ENCODE measurements at places on chromosomes 1 and 21.

GRCh38 chr21:35563885-35564451, 496.4 kb downstream of the SETD4 start:
- DNase-seq = no peak

- DNase-seq = no peak
Observed at GRCh38 chr1:88773540-88774150, 89.6 kb downstream of the PKN2 start.

DNA sequence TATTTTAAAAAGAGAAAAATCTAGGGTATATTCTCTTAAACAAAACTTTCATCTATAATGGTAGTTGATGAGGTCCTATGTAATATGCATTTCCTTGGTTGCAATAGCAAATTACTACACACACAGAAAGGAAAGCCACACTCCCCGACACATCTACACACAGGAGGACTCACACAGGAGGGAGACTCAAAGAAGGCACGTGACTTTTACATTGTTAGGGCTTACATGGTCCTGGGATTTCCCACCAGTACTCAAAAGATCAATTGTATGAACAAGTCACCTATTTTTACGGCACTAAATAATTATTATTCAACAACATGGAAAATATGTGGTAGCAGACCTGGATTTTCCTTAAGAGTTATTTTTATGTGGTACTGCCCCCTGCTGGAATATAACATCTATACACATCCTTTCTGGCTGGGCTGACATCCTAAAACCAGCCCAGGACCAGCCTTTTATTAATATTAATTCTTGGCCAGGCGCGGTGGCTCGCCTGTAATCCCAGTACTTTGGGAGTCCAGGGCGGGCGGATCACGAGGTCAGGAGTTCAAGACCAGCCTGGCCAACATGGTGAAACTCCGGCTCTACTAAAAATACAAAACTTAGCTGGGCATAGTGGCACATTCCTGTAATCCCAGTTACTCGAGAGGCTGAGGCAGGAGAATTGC, 33.9 kb upstream of the LGALS8 start:
- peak; percentile 79 for DNase-seq

- DNase-seq = no peak
Observed at GRCh38 chr1:39275836-39276507, 71.5 kb downstream of the MACF1 start.

GRCh38 chr1:63038586-63038985, 254.7 kb downstream of the ATG4C start:
- DNase-seq = no peak

DNA sequence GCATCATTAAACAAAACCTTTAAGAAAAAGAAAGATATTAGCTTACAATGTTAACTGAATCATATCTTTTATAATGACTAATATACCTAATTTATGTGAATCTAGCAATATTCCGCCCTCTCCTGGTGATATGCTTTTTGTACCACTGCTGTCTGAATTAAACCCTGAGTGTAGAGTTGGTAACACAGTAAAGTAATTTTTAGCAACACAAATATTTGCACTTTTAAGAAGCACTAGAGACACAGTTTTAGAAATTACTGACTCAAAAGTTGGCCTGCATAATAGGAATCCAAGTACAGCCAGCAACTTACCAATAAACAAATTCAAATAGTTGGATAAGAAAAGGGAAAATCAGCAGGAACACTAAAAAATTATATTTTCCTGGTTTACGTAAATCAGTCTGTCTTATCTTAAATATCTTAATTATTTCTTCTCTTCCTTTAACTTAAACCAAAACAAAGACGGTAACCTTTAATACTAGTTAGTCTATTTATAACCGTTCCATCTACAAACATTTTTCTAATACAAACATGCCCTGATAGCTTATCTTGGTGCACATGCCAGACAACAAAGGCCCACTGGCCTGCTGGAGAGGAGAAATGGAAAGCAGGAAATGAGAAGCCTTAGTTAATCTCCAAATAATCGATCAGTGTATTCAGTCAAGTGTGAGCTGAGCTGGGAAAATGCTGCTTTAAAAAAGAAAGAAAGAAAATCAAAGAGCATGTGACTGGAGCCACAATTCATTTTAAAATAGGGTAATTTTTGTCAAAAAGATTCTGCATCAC, 246.0 kb downstream of the RERE start:
- DNase-seq = no peak

DNA sequence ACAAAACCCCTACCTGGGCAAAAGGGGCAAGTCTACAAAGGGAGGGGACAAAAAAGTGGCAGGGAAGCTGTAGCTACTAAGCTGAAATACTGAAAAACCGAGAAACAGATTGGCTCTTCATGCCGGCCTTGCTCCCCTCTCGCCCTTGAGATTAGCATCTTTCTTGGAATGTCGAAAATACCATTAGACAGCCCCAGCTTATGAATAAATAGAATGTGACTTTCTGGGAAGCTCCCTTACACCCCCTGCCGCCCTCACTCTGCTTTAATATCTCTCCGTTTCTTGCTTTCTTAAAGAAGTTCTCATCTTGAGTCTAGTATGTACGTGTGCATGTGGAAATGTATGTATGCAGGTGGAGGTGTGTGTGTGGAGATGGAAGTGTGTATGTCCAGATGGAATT, 14.1 kb downstream of the TRAF3IP3 start:
- no peak for DNase-seq

- no peak for DNase-seq
Observed at GRCh38 chr1:1359308-1359663, 931 bp upstream of the MXRA8 start.

- DNase-seq = no peak
Observed at GRCh38 chr1:99017655-99018054, 13.0 kb upstream of the PLPPR5 start.

- no peak for DNase-seq
Observed at GRCh38 chr1:192901500-192901899, 92.7 kb downstream of the RGS2 start.

- DNase-seq = no peak
Observed at GRCh38 chr21:21436012-21436534, 437.9 kb downstream of the NCAM2 start.

DNA sequence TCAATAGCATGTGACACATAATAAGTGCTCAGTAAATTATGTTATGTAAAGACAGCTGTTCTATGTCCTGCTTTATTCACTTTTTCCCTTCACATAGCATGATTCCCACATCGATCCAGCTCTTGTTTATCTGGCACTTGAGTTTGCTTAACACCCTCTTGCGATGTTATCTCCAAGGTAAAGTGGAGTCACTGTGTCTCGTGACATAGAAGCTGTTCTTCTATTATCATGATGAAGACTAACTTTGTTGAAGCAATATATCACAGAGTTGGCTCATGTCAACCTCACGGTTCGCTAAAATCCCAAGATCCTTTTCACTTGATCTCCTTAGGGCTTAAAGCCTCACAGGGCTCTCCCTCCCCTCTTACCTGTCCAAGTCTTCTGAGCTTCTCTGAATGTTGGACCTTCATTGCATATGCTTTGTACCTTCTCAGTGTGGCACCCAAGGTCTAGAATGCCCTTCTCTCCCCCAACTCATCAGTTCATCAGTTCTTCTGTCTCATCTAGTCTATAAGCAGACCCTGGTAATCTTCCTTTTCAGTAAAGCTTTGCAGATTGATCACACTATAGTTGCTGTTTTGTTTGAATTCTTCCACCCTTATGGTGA, 38.0 kb downstream of the PLXNA2 start:
- no peak for DNase-seq

GRCh38 chr1:99589186-99589636, 56.7 kb upstream of the PALMD start:
- peak; percentile 71 for DNase-seq

DNA sequence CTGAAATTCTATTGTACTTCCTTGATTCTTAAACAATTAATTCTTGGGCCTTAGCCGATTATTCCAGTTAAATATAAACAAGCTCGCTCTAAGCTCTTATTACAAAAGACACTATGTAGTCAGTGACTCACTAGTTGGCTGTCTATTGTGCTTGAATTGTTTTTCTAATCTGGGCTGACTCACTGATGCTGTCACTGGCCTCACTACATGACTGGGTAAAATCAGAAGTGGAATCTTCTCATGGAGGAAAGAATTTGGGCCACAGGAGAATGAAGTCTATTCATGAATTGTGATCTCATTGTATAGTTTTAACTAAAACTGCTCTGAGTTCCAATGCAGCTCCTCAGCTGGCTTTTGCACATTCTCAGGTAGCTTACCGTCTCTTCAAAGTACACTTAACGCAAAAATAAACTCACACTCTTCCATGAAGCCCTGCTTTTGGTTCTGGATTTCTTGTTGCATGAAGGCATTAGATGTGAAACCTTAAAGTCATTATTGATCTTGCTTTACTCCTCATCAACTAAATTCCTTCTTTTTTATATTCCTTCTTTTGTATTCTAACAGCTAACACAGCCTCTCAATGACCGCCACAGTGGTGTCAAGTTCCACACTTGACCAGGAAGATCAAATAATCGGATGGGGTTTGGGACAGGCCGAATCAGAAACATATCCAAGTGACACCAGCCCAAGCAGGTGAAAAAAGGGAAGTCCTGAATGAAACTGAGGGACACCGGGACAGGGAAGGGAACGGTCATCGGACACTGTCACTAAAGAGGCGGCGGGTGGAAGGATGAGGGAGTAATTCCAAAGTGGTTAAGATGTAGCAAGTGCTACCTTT, 80.9 kb upstream of the LBR start:
- no peak for DNase-seq

- no peak for DNase-seq
Observed at GRCh38 chr1:35574655-35575415, 1.7 kb downstream of the TFAP2E start.

DNA sequence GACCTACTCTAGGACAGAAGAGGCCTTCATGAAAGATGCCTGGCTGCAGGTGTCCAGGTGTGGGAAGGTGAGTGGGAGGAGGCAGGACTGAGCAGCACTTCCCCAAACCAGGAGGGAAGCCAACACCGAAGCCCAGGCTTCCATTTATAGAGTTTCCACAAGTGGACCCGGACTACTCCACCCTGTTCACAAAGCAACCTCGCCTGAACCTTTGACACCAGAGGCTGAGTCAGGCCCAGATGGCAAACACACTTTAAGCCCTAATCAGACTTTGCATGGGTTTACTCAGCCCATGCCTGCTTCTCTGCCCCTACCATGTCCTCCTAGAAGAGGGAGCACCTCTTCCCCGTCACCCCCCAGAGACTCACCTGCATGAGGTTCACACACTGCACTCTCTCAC, 14.0 kb downstream of the PRR9 start:
- no peak for DNase-seq

DNA sequence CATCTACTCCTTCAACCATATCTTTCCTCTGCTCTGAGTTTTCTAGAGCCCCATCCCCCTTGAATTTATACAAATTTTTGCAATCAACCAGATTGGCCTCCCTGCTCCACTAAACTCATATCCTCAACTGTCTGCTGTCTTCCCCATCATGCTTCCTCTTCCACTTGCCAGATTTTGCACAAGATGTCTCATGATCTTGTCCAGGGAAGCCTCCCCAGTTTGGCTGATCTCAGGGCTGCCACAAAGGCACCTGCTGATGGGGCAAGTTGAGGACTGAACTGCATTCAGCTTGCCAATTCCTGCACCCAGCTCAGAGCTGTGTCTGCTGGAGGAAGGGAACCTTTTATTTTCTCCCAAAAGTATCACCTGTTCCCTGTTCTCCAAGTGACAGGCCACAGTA, 3.9 kb upstream of the KCNJ9 start:
- no peak for DNase-seq

DNA sequence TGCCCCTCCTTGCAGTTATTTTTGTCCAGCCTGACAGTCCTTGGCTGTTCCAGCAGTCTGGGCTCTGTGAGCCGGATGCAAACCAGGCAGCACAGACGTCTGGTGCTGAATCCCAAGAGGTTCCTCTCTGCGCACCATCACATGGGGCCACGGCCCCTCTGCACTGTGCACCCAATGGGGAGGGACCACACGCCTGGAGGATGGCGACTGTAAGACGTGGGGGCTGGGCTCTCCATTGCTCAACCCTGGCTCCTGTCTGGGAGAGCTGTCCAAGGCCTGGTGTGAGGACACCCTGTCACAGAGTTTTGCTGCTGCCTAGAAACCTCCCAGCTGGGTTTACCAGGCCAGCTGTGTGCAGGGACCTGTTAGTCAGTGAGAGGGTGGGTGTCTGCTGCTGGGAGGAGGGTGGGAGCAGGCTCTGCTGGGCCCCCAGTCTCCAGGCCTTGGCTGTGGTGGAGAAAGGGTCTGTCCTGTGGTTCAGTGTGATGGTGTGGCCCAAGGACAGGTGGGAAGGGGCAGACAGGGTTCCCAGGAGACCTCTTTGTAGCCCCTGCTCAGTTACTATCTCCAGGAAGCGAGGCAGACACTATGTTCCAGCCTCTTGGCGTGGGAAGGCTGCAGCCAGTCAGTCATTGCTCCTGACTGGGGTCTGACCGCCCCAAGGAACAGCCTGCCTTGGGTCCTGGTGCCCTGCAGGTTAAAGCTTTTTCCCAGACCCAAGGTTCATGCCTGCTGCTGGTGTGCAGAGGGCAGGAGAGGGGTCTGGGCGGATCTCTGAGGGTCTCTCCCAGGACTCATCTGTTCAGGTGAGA, 13.8 kb downstream of the HEYL start:
- DNase-seq = no peak

DNA sequence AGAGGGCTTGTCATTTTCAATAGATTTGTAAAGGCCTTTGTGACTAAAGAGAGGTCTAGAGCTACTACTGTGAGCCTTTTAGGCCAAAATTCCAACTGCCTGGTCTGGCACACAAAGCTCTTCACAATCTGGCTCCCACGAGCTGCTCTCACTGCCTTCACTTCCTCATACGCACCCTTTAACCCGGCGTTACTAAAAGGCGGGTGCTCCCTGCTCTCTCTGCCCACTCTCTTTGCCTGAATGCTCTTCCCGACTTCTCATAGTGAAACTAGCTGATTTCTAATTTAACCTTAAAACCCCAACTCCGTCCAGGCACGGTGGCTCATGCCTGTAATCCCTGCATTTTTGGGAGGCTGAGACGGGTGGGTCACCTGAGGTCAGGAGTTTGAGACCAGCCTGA, 14.2 kb downstream of the BSDC1 start:
- no peak for DNase-seq

DNA sequence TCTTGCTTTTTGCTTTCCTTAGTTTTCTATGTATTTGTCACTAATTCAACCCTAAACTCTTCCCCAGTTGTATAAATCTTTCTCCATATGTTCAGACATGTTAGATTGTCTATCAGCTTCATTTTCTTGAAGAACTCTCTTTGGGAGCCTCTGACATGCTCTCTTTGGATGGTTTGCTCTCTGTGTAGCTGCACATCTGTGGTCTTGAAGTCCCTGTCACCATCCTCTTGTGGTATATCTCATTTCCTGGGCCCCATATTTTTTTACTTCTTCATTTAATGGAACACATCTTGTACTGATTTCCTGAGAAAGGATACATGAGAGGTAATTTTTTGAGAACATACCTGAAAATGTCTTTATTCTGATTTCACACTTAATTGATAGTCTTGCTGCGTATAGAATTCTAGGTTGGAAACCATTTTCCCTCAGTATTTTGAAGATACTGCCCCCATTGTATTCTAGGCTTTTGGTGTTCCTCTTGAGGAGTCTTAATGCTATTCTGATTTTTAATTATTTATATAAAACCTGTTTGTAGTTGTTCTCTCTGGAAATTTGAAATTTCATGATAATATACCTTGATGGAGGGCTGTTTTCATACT, 72.6 kb downstream of the ST3GAL3 start:
- DNase-seq = no peak
